ENCODE measurements at places on chromosomes 3 and 15.
A peak's percentile ranks its signal among the peaks of the same experiment; 100 is the strongest.

DNA sequence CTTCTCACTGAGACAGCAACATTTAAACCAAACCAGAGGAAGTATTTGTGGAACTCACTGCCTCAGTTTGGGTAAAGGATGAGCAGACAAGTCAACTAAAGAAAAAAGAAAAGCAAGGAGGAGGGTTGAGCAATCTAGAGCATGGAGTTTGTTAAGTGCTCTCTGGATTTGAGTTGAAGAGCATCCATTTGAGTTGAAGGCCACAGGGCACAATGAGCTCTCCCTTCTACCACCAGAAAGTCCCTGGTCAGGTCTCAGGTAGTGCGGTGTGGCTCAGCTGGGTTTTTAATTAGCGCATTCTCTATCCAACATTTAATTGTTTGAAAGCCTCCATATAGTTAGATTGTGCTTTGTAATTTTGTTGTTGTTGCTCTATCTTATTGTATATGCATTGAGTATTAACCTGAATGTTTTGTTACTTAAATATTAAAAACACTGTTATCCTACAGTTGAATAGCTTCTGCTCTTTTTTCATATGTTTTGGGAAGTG lies 23.3 kb downstream of the CLDN18 start:
- no peak for DNase-seq

GRCh38 chr3:40793730-40794129 lies 269.0 kb downstream of the ZNF621 start:
- no peak for DNase-seq

DNA sequence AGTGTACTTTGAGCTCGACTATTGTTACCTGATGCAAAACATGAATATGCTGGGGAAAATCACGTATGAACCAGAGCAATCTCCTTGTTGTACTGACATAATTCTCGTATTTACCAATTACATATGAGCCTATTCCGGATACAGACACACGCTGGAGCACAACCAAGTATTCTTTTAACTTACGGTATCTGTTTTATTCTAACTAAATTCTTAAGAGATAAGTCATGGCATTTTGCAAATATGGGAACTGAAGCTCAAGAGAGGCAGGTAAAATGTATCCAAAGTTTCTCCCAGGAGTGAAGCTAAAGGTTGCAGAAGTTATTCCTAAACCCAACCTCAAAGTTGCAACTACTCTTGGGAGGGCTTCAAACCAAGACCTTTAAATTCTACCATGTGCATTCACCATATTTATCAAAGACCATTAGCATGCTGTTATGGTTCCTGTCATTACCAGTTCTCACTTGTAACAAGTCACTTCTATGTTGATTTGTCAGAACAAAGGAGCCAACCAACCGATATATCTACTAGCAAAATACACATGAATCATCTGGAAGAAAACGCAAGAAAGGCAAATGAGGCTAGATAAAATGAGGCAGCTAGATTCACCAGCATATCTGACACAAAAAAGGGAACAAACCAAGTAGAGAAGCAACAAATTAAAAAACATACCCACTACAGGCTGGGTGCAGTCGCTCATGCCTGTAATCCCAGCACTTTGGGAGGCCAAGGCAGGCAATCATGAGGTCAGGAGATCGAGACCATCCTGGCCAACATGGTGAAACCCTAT lies 17.8 kb downstream of the TBL1XR1 start:
- DNase-seq: no peak

GRCh38 chr3:143339451-143339850 lies 219.9 kb downstream of the CHST2 start:
- DNase-seq: no peak

- DNase-seq: no peak
Measured at GRCh38 chr3:5185093-5185673, 2.3 kb upstream of the EDEM1 start.

- no peak for DNase-seq
Measured at GRCh38 chr15:38069511-38070011, 135.1 kb downstream of the TMCO5A start.

GRCh38 chr3:13574083-13574797 lies 25.3 kb downstream of the FBLN2 start:
- no peak for DNase-seq

DNA sequence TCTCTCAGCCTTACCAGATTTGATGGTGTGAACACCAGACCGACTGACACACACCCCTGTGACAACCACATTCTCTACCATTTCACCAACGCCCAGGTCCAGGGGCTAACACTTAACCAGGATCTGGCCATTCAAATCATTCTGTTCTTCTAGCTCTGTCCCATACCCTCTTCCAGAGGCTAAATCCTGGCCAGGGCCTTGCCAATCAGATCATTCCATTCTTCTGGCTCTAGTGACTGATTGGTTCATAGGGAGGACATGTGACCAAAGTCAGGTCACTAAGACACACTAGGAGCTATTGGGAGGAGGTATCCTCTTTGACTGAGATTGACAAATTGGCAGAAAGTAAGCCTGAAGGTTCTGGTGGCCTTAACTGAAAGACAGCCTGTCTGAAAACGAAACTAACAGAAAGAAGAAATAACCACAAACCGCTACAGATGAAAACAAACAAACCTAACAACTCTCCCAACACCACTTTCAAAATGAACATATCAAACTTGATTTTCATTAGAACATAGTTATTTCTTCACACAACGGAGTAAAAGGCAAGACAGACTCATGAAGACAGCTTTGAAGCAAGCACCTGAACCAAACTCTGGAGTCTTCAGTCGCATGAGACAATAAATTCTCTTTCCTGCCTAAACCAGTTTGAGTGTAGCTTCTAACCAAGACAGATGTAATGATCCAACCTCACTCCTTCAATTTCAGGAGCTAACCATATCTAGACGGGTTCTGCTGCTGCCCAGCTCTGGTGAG lies 68.5 kb downstream of the TRANK1 start:
- DNase-seq: peak; percentile 21

DNA sequence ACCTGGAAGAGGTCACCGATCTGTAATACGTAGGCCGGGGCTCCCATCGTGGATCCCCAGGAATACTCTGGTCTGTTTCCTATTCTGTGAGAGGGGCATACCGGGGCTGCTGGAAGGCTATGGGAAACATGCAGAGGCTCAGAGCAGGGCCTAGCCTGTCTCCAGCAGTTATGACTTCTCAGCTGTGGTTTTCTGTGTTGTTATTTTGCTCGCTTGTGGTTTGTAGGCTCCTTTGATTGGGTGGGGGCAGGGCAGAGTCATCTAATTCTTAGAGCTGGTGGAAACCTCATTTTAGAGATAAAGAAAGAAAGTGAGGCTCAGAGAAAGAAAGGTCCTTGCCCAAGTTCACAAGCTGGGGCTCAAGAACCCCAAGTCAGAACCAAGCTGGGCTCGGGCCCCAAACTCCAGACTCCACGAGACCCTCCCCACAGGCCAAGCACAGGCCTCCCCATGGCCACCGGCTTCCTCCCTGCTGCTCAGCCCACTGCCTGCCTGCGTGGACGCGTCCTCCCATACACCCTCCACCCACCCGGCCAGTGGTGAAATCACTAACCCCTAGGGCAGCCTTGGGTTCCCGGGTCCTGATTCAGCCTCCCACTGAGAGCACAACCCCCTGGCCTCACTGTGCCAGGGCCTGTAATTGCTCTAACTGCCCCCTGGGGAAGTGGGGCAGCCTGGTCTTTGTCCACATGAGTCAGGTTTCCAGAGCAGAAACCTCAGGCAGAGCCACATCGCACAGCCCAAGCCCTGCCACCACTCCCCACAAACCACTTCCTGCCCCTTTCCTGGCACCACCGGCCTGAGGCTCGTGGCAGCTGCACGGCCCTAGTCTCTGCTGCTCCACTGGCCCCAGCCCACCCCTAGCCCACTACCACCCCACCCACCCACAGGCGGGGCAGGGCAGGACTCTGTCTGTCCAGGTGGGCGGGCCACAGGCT lies 270.8 kb downstream of the UACA start:
- DNase-seq: peak; percentile 89

DNA sequence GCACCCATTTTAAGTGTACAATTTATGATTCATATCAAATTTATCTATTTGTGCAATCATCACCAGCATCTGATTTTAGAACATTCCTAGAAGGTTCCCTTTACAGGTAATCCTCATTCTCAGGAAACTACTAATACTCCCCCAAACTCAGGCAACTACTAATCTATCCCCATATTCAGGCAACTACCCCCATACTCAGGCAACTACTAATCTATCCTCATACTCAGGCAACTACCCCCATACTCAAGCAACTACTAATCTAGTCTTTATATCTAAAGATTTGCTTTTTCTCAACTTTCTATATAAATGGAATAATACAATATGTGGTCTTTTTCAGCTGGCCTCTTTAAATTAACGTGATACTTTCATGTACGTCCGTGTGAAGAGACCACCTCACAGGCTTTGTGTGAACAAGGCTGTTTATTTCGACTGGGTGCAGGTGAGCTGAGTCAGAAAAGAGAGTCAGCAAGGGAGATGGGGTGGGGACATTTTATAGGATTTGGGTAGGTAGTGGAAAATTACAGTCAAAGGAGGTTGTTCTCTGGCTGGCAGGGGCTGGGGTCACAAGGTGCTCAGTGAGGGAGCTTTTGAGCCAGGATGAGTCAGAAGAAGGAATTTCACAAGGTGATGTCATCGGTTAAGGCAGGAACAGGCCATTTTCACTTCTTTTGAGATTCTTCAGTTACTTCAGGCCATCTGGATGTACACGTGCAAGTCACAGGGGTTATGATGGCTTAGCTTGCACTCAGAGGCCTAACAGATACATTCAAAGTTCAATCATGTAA lies 1444.5 kb upstream of the CADM2 start:
- no peak for DNase-seq

GRCh38 chr3:60497902-60498301 lies 753.4 kb downstream of the FHIT start:
- DNase-seq: no peak
